ENCODE measurements at places on chromosomes 12 and 14.

GRCh38 chr14:94123296-94123695 is 6.1 kb downstream of the IFI27L2 start:
- no peak for DNase-seq

GRCh38 chr12:21223930-21224329 is 92.9 kb downstream of the SLCO1B1 start:
- DNase-seq, result no peak

DNA sequence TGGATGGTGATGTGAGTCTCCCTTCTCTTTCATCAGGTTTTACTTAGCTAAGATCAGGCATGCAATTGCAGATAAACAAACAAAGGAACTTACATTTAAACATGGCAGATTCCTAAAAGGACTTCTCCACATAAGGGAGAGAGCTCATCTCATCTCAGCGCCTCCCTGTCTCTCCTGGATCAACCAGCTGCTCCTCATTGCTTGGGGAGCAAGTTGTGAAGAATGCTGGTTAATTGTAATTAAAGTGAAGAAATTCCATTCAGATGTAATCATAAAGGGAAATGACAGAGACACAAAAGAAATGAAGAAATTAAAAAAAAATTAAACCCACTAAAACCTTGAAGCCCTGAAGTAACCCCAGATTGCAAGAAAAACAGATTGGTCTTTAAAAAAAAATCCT is 104.4 kb upstream of the DIO2 start:
- DNase-seq, result no peak

DNA sequence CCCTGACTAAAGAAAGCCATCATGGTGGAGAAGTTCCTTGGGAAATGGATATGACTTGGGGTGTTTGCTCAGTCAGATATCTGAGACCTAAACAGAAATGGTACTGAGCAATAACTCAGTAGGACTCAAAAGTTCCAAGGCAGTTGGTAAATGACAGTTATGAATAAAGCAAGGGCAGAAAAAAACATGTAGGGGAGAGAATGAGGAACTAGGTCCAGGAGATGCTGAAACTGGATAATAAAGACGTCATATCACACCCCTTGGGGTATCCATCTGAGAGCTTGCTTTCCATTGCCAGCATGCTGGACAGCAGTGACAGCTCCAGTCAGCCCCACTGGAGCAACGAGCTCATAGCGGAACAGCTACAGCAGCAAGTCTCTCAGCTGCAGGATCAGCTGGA is 37.5 kb downstream of the RPGRIP1 start:
- no peak for DNase-seq

GRCh38 chr12:104752016-104752415 is 206.1 kb downstream of the SLC41A2 start:
- DNase-seq, result no peak

- DNase-seq, result no peak
Measured at GRCh38 chr14:30234966-30235365, 307.3 kb upstream of the PRKD1 start.

- no peak for DNase-seq
Measured at GRCh38 chr14:87278415-87278814, 714.6 kb downstream of the GALC start.

DNA sequence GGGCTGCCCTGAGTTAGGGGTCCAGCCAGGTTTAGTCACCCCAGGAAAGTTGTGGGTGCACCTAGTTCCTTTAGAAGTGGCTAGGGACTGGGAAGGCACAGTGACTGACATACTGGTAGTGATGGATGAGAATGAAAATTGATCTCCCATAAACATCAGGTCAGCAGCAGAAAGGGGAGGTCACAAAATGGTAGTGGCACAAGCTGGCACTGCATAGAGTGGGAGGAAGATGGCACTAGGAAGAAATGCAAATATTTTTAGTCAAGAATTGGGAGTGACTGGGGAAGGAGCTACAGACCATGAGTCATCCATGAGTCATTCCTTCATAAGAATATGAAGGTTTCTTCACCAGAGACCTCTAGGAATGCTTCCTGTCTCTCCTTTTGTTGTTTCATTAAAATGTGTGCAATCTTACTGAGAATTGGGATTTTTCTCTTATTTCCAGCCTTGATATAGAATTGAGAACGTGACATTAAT is 198.3 kb upstream of the AMIGO2 start:
- DNase-seq, result peak; percentile 82

DNA sequence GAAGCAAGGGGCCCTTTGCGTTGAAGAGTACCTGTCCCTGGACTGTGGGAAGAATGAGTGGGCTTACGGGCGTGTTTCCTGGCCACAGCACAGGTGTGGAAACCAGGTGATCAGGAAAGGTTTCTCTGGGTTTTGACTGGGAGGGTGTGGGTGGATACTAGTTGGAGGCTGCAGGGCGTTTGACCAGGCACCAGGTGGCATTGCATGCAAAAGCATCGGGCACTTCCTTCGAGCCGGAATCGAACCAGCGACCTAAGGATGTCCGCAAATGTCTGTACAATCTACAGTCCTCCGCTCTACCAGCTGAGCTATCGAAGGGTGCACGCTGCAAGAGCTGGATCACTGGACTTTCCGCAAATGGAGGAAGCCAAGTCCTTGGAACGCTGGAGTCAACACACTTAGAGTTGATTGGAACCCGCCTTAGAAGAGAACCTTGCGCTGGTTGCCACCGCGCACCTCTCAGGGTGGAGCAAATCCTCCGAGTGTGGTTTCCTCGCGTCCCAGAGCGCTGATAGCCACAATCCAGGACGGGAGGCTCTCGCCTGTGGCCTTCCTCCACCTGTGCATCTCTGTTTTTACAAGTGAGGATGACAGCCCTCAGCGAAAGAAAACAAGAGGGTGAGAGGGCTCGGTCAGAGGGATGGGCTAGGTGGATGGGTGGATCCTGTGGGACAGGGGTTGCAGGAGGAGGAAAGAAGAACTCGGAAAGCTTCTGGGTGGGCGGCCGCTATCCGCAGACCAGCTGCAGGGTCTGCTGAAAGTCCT is 21.2 kb upstream of the RNASE4 start:
- DNase-seq, result peak; percentile 87

DNA sequence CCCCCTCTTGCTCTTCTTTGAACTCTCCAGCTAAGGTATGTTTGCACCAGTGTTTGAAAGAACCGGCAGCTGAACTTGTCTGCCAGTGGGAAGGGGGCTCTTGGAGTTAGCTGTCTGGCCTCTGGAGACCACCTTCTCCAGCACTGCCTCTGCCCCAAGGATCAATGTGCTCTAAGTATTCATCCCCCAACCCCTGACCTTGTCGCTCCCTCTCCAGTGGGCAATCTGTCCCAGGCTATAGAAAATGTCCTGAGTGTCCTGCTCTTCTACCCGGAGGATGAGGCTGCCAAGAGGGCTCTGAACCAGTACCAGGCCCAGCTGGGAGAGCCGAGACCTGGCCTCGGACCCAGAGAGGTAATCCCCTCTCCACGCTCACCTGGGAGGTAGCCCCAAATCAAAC is 2.8 kb downstream of the P3H3 start:
- no peak for DNase-seq

- peak; percentile 85 for DNase-seq
Measured at GRCh38 chr14:20632831-20633691, 8.4 kb downstream of the OR6S1 start.

DNA sequence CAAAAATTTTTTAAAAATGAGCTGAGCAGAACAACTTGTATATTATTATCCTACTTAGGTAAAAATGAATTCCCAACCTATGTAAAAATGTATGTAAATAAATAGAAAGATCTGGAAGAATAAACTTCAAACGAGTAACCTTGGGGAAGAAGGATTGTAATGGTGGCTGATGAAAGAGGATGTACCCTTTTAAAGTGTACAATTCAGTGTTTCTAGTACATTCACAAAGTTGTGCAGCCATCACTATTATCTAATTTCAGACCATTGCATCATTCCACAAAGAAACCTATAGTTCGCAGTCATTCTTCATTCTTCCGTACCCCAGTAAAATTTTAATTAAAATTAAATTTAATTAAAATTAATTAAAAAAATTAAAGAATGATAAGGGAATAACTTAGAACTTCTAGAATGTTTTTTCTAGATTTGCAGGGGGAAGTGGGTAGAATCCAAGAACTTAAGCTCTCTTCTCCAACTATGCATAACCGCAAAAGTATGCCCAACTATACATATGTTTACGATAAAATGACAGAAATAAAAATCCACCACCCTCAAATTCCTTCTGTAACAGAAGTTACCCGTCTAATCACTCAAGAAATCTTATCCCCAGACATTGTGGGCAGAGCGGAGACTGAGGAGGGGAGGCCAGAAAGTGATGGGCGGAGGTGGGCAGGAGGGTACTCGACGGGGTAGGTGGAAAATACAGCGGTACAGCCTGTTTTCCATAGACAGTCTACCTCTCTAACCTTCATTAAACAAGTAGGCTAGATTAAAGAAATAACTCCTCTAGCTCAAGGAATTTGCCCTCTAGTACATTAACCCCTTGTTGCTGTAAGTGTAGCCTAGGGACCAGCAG is 921 bp downstream of the DEPDC4 start:
- DNase-seq, result no peak

- no peak for DNase-seq
Measured at GRCh38 chr14:103362780-103363179, 22.4 kb upstream of the MARK3 start.

DNA sequence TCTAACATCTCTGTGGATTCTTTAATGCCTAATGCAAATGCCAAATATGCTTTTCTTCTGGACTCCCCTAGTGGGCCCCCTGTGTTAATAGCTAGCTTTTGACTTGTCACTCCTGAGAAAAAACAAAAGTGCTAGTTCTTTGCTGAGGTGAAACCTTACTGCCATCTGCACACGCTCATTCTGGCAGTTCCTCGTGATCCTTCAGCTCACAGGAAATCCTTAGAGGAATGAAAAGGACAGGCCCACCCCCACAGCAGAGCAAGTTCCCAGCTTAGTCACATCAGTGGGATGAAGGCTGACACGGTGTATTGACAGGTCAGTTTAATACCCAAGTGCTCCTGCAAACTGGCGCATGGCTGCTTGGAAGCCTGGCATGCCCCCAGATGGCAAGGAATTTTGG is 165.1 kb upstream of the ATP2B1 start:
- no peak for DNase-seq

- no peak for DNase-seq
Measured at GRCh38 chr12:94297096-94297699, 148.8 kb downstream of the PLXNC1 start.

GRCh38 chr14:47763188-47763854 is 87.9 kb upstream of the MDGA2 start:
- no peak for DNase-seq

- no peak for DNase-seq
Measured at GRCh38 chr14:34032720-34033119, 81.8 kb upstream of the EGLN3 start.

DNA sequence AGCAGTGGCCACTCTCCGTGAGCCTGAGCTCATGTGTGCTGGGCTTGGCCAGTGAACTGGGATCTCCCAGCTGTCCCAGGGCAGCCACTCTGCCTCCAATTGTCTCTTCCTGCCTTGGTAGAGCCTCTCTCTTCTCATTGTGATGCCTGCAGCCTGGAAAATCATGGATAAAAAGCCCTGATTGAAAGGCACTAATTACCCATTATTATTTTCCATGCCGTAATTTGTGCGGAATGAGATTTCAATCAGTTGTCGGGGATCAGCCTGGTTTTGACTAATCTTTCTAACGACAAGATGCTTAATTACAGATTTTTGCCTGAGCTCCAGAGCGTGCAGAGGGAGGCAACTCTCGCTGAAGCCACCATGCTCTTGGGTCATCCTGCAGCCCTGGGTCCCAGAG is 52.7 kb downstream of the ESRRB start:
- no peak for DNase-seq

DNA sequence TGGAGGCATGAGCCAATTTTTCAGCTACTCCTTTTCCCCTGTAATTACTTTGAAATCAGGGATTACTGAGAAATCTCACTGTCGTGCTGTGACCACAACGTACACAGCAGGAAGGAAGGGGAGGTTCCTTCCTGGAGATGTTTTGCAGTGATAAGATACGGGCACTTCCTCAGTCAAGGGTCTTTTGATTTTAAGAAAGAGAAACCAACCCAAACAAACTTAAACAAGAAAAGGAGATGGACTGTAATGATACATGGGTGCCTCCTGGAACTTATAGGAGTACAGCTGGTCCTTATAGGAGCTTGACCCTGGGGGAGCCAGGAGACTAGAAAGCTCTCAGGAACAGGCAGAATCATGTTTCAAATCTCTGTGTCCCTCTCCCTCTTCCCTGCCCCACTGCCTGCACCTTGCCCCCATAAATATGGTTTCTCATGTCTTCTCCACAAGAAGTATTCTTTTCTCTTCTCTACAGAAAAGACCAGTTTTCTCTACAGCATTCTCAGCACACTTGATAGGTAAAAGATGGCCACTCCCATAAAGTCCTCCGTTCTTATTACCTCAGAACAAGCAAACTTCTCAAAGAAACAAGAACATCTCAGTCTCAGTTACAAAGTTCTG is 281.1 kb upstream of the AMIGO2 start:
- no peak for DNase-seq

DNA sequence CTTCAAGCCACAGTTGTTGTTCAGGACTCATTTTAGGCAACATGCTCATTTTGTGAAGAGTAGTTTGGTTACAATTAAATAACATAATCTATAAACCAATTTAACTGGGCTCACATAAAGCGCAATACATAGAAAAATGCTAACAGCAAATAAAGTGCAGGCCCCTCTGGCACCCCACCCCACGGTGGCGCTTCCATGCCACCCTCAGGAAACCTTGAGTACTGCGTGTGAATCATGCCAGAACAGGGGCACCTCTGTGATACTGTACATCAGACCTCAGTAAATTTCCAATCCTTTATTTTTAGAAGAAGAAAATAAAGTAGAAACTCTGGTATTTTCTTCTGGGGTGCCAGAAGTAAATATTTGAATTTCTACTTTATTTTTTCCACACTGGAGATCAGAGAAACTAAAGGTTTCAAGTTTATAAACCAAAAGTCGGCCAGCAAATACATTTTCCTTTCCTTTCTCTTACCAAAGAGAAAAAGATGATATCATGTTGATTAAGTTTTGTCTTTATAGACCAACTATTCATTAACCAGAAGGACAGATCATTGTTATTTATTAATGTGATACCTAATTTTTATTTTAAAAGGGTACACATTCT is 316.8 kb downstream of the PAWR start:
- no peak for DNase-seq

- no peak for DNase-seq
Measured at GRCh38 chr12:94969424-94969823, 34.1 kb downstream of the NDUFA12 start.

GRCh38 chr12:76074701-76075336 is 9.7 kb downstream of the NAP1L1 start:
- no peak for DNase-seq

DNA sequence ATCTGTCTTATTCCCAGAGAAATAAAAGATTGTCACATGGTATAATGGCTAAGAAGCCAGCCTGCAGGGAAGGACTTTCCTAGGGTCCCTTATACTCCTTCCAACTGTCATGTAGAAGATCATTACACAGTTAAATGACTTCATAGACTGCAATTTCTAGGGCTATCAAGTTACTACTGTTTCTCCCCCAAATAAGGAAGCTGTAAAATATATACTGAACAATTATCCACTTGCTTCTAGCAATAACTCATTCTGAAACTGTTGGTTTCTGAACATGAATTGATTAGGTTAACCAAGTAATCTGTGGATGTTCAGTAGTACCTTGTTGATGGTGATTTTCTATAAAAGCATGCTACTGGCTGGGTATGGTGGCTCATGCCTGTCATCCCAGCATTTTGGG is 44.6 kb downstream of the A2ML1 start:
- no peak for DNase-seq

- DNase-seq, result no peak
Measured at GRCh38 chr12:46380022-46380796, 7.6 kb upstream of the SLC38A2 start.
